ENCODE measurements at places on chromosomes 5 and 9.
A peak's percentile ranks its signal among the peaks of the same experiment; 100 is the strongest.

GRCh38 chr9:126508928-126509327, 104.8 kb upstream of the LMX1B start:
- no peak for DNase-seq

DNA sequence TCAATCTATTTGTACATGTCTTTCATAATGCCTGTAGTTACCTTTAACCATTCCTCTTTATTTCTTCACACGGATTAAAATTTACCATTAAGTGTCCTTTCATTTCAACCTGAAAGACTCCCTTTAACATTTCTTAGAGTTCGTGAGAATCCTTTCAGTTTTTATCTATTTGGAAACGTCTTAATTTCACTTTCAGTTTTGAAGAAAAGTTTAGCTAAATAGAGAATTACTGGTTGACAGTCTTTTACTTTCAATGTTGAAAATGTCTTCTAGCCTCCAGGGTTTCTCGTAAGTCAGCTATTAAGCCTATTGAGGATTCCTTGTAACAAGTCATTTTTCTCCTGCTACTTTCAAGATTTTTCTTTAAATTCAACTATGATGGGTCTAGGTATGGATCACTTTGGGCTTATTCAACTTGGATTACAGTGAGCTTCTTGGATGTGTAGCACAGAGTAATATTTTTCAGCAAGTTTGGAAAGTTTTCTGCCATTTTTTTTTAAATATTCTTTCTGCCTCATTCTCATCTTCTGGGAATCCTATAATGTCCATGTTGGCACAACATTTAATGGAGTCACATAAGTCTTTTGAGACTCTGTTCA, 48.5 kb downstream of the RFX3 start:
- DNase-seq: no peak

- DNase-seq: no peak
These were observed 51.7 kb downstream of the LPAR1 start for GRCh38 chr9:110986529-110986928.

- DNase-seq: no peak
These were observed 47.1 kb downstream of the SH3PXD2B start for GRCh38 chr5:172407241-172407691.

GRCh38 chr5:175305251-175305650, 138.7 kb downstream of the DRD1 start:
- DNase-seq: no peak

DNA sequence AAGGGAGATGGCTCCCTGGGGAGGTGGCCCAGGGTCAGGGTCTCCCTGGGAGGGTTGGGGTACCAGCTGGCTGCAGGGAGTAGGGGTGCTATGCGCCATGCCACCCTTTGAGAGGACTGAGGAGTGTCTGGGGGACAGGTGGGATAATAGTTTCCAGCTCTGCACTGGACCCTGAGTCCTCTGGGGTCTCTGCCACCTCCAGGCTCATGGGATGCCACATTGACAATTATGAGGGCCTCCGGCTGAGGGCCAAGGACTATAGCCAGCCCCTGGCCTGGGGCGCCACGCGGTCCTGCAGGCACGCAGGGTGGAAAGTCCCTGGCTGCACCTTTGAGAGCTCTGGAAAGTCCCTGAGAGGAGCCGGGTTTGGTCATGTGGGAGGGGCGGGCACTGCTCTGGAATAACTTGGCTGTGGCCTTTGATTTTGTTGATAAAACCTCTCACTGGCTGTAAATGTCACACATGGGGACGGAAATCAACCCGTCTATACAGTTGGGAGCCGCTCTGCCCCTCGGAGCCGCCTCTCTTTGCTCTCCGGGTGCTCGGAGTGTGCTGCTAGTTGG, 16.0 kb downstream of the TRAF2 start:
- DNase-seq: peak; percentile 79

DNA sequence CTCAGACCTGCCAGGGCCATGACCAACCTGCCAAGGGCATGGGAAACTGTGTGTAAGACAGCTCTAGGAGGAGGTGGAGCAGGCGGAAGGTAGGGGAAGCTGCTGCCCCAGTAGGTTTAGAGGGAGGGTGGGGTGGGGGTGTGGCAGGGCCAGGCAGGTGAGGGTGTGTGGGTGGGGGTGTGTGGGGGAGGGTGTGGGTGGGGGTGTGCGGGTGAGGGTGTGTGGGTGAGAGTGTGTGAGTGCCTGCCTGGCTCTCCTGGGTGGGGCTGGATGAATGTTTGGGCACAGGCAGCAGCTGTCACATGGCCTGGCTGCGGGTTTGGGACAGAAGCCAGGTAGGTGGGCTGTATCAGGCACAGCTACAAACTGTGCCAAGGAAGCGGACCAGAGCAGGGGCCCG, 8.8 kb upstream of the N4BP3 start:
- no peak for DNase-seq

DNA sequence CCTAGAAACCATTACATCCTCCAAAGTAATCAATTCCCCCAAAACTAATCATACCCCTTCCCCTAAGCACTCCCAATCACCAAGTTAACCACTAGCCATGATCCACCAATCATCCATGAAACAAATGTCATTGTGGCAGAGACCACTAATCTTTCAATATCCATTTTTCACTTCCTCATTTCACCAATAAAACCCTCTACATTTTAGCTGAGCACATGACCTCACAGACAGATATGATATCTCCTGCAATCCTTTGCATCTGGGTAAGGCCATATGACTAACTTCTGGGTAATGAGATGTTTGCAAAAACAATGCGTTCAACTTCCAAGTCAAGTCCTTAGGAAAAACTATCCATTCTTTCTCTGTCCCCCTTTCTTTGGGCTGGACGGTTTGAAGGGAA, 20.7 kb downstream of the OR2S2 start:
- no peak for DNase-seq

DNA sequence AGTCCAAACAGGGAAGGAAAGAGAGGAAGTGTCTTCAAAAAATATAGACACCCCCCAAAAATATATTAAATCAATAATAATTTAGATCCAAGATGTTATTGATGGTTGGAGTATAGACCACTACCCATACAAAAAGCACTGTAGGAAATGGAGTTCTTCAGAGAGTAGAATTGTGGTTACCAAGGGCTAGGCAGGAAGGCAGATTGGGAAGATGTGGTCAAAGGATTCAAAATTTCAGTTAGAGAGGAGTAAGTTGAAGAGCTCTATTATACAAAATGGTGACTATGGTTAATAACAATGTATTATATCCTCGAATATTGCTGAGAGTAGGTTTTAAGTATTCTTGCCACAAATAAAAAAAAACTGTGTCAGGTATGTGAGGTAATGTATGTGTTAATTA, 149.4 kb downstream of the CWC27 start:
- no peak for DNase-seq

GRCh38 chr5:36641431-36641830, 35.0 kb downstream of the SLC1A3 start:
- DNase-seq: no peak

- DNase-seq: no peak
These were observed 346.4 kb downstream of the ARL15 start for GRCh38 chr5:53963958-53964357.

GRCh38 chr9:82957529-82958379, 105.2 kb downstream of the RASEF start:
- no peak for DNase-seq

DNA sequence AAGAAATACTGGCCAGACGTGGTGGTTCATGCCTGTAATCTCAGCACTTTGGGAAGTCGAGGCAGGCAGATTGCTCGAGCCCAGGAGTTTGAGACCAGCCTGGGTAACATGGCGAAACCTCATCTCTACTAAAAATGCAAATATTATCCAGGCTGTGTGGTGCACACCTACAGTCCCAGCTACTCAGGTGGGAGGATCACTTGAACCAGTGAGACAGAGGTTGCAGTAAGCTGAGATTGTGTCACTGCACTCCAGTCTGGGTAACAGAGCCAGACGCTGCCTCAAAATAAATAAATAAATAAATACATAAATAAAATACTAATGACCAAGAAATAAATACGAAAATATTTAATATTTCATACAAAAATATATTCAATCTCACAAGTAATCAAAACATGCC, 18.8 kb downstream of the KLF9 start:
- no peak for DNase-seq

GRCh38 chr5:139854029-139854605, 58.5 kb downstream of the PSD2 start:
- no peak for DNase-seq

- peak; percentile 40 for DNase-seq
These were observed 1.6 kb upstream of the PCAT7 start for GRCh38 chr9:94553029-94553938.

DNA sequence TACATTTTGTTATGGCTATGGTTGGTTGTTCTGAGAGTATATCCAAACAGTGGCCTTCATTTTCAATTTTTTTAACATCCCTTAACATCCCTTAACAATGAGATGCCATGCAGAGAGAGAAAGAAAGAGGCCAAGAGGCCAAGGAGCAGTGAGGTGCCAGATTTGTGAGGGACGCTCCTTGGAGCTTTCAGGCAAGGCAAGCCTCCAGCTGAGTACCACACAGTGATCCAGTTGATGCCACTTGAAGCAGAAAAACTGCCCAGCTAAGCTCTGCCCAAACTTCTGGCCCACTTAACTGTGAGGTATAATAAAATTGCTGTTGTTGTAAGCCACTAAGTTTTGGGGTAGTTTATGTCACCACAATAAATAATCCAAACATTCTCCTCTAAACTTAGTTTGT, 22.6 kb upstream of the EMB start:
- DNase-seq: no peak

GRCh38 chr5:116436674-116437350, 137.8 kb downstream of the SEMA6A start:
- no peak for DNase-seq

GRCh38 chr5:143695244-143695864, 116.6 kb upstream of the HMHB1 start:
- no peak for DNase-seq

DNA sequence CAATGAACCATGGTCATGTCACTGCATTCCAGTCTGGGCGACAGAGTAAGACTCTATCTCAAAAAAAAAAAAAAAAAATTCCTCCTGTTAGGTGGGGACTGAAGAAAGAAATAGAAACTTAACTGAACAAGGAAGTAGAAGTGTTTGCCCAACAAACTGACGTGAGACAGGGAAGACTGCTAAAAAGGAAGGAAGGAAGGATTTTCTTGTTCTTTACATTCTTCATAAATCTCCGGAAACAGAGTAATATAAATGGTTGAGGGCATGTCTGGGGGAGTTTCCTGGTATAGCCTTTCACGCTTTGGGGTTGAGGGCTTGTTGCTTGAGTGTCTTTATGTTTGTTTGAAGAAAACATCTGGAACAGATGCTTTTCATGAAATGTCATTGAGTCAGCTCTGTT, 3.1 kb downstream of the TOR1B start:
- DNase-seq: no peak

DNA sequence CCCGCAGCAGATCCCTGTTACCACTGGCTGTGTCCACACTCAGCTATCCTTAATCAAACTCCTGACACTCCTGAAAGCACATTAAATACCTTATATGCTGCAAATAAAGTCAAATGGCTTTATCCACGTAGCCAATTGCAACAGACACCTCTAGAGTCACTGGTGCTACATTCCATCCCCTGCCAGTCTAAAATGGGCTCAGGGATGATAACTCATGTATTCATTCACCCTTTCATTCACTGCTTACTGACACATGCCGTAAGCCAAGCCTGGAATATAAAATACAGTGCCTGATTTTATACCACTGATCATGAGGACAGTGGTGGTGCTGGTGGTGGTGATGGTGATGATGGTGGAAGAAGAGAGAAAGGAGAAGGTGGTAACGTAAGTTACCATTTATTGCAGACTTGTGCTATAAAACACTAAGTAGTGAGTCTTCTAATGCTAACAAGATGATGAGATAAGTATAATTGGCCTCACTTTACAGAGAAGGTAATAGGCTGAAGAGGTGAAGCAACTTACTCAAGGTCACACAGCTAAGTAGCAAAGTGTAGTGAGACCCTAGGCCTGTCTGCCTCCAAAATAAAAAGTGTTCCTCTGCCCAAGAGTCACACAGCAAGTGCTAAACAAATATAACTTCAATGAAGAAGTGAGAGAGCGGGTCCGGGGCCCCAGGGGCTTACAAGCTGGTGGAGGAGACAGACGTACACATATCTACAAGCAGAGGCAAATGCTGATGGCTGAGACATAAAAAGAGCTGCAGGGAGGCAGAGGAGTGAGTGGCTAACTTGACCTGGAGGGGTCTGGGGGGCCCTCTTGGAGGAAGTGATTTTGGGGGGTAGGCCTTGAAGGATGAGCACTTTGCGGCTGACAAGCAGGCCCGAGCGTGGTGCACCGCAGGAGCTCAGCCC, 1.2 kb downstream of the TTLL11 start:
- DNase-seq: no peak

DNA sequence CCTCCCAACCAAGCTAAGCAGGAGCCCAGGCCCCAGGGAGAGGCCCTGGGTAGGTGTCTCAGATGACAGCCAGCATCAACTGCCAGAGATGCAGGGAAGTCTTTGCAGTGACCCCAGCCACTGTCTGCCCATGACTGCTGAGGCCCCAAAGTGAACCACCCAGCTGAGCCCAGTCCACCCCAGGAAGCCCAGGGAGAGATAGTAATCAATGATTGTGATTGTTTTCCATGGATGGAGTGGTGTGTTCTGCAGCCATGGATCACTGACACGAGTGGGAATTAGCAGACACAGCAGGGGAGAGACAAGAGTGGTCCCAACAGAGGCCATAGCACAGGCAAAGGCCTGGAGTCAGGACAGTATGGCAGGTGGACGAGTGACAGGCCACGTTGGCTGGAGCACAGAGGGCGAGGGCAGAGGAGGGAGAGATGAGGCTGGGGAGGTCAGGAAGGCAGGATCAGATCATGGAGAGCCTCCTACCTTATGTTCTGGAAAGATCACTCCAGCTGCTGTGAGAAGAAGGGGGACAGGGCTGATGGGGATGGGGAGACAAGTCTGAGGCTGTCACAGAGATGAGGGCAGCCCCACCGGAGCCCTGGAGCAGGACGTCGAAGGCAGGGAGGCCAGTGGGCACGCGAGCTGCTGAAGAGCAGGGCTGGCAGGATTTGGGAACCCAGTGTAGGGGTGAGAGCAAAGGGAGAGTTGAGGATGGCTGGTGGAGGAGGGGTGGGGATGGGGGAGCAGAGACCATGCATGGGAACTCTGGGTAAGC, 14.5 kb downstream of the ABO start:
- DNase-seq: no peak

- DNase-seq: peak; percentile 76
These were observed 10.9 kb downstream of the CXXC5 start for GRCh38 chr5:139658928-139659667.

DNA sequence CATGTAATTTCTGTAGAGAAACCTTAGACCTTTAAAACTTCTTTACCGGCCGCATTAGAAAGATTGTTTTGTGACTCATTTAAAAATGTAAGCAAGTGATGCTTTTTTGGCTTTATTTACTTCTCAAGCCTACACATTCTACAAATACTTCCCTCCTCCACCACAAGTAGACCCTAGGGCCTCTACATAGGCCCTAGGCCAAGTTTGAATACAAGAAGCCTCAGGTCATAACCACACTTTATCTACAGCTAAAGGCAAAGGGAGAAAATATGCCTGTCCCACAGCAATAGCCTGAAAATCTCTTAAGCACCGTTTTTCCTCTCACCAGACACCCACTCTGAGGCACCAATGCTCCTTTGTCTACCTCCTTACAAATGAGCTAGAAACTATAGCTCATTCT, 53.9 kb downstream of the CSNK1A1 start:
- DNase-seq: peak; percentile 20

- no peak for DNase-seq
These were observed 106.0 kb downstream of the HACD4 start for GRCh38 chr9:20925256-20926045.
